ENCODE measurements at places on chromosomes 1 and 21. TPM values are rescaled to one million over a fixed set of nuclear protein-coding genes. Genes with fewer than 3 reads are reported as not detected.

The CAMK2N1 gene
- polyA plus RNA-seq, result 171 TPM

The NGF gene
- polyA plus RNA-seq, result 1.4 TPM

The NPR1 gene
- polyA plus RNA-seq, result 1.8 TPM

The B3GALT5 gene
- 0.51 TPM for polyA plus RNA-seq

The BRINP3 gene
- polyA plus RNA-seq, result 3.8 TPM

The AUNIP gene
- 2.8 TPM for polyA plus RNA-seq

The RAB4A gene
- polyA plus RNA-seq, result 42.1 TPM

The VSIG8 gene
- polyA plus RNA-seq, result not detected

The METTL18 gene
- polyA plus RNA-seq, result 2.4 TPM

The MAGOH gene
- polyA plus RNA-seq, result 54.8 TPM
